ENCODE measurements at places on chromosomes 5 and 9.

DNA sequence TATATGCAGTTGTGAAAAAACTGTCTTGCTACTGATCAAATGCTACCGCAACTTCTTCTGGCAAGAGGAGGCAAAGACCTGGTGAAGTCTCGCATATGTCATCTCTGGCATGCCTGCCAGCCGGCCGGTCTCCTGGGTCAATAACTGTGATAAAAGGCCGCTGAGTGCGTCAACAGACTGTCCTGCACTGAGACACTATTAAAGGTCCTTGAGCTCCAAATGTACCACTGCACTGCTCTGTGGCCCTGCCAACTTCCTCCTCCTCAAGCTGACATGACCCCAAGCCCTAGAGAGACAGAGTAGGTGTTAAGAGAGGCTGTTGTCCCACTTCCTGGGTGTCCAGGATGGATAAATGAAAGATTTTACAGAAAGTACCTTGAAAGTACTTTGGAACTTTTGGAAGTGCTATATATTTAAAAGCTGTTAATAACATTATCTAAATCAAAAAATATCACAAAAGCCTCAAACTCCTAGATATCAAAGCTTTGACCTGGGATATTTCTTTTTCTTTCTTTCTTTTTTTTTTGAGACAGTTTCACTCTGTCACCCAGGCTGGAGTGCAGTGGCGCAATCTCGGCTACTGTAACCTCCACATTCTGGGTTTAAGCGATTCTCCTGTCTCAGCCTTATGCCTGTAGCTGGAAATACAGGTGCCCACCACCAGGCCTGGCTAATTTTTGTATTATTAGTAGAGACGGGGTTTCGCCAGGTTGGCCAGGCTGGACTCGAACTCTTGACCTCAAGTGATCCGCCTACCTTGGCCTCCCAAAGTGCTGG lies 31.5 kb downstream of the RAPGEF1 start:
- DNase-seq = no peak

DNA sequence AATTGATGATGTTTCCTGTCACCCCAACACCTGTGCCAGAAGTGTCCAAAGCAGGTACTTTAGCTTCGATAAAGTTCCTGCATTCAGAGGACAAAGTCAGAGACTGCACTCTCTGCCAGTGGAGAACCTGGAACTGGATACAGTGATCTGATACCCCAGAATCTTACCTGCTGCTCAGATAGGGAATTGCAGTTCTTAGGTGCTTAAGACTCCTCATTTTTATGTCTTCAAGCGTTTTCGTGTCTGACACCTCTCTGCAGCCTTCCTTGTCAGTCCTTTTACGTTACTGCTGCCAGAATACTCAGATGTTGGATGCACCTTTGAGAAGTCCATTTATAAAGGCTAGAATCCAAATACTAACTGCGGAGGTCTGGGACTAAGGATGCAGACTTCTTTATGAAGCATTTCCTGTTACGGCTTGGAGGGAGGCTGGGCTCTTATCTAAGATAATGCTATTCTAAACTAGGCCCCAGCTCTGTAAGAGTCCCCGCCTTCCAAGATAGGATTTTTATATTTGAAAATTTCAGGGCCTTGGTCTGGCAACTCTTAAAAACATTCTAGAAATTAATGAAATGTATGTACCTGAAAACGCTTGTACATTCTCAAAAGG lies 1.9 kb downstream of the ISOC1 start:
- no peak for DNase-seq

DNA sequence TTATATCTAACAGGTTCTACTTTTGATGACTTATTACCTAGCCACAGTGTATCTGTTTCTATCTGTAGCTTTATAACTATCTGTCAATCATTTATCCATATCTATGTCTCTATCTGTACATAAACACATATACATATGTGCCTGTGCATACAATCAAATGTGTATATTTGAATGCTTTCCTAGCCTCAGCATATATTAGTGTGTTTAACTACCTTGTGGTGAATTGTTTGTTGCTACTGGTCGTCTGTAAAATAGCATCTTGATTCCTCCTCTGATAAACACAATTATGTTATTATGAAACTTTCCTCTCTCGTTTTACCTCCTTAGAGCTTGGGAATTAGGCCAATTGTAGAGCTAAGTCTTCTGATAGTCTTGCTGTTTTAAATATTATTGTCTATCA lies 44.4 kb downstream of the PARP8 start:
- DNase-seq = no peak

DNA sequence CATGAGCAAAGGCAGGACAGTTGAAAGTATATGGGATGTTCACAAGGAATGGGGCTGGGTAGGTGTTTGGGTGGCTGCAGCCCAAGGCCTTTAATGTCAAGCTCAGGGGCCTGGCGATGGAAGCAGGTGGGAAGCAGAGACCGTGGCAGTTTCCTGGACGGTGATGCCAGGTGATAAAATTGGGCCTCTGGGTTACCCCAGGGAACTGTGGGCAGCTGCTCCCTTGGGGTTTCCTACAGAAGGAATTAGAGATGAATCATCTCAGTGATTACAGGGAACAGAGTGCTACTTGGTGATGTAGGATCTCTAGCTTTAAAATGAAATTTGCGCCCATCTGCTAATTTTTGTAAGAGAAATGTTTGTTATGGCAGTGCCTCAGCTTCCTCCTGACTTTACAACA lies 39.2 kb downstream of the TSTD2 start:
- DNase-seq = peak; percentile 26

DNA sequence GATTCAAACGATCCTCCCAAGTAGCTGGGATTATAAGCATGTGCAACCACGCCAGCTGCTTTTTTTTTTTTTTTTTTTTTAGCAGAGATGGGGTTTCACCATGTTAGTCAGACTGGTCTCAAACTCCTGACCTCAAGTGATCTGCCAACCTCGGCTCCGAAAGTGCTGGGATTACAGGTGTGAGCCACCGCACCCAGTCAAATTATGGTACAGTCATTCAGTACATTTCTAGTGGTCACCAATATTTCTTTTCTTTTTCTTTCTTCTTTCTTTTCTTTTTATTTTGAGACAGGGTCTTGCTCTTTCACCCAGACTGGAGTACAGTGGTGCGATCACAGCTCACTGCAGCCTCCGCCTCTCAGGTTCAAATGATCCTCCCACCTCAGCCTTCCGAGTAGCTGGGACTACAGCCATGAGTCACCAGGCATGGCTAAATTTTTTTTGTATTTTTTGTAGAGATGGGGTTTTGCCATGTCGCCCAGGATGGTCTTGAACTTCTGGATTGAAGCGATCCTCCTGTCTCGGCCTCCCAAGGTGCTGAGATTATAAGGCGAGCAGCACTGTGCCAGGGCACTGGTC lies 25.4 kb upstream of the DCP2 start:
- DNase-seq = no peak

GRCh38 chr5:173809014-173809413 lies 79.1 kb upstream of the CPEB4 start:
- DNase-seq = no peak

DNA sequence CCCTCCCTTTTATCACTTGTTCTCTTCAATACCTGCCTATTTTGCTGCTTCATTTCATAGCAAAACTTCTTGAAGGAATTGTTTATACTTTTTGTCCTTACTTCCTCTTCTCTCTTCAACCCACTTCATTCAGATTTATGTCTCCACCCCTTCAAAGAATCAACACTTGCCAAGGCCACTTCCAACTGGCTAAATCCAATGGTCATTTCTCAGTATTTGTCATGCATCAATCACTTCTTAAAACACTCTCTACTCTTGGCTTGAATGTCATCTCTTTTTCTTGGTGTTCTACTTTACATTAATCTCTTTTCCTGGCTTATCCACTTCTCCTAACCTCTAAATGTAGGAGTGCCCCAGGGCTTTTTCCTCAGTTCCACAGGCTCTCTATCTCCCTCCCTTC lies 8.3 kb upstream of the FCHO2 start:
- DNase-seq = no peak

DNA sequence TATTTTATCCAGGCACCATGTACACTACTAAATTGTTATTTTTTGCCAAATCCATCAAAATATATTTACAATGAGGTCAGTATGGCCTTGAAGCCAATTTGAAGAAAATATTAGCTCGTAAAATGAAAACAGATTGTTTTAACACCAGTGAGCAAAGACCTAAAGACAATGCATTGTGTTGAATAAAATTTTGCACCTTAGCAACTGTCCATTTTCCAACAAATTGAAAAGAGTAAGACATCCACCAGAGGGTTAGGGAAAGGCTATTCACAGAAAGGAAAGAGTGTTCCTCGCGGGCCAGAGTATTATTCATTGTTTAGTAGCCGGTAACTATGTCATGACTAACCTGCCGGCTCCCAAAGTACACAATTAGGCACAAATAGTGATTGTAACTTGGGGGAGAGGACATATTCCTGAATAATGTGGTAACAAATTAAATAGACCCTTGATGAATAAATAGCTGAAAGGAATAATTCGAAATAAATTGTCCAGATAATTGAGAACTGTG lies 213.3 kb downstream of the DNAH5 start:
- DNase-seq = no peak

- no peak for DNase-seq
Measured at GRCh38 chr9:136620441-136621018, 42.2 kb upstream of the EGFL7 start.

- peak; percentile 87 for DNase-seq
Measured at GRCh38 chr5:159094745-159095144, 5.0 kb downstream of the EBF1 start.

GRCh38 chr5:160245506-160246086 lies 16.3 kb downstream of the FABP6 start:
- no peak for DNase-seq

DNA sequence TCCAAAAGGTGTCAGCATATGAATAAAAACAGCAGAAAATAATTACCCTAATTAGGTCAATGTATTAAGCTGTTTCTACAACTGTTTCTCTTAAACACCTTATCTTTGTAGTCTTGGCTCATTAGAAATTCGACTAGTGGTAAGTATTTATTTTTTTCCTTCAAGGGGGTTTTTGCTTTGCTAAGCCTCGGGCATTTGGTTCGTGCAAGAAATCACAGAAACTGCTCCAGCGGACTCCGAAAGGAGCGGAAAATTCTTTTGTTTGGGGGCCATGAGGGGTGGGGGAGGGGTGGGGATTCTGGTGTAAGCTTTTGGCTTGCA lies 757 bp downstream of the ZBED3 start:
- DNase-seq = no peak

DNA sequence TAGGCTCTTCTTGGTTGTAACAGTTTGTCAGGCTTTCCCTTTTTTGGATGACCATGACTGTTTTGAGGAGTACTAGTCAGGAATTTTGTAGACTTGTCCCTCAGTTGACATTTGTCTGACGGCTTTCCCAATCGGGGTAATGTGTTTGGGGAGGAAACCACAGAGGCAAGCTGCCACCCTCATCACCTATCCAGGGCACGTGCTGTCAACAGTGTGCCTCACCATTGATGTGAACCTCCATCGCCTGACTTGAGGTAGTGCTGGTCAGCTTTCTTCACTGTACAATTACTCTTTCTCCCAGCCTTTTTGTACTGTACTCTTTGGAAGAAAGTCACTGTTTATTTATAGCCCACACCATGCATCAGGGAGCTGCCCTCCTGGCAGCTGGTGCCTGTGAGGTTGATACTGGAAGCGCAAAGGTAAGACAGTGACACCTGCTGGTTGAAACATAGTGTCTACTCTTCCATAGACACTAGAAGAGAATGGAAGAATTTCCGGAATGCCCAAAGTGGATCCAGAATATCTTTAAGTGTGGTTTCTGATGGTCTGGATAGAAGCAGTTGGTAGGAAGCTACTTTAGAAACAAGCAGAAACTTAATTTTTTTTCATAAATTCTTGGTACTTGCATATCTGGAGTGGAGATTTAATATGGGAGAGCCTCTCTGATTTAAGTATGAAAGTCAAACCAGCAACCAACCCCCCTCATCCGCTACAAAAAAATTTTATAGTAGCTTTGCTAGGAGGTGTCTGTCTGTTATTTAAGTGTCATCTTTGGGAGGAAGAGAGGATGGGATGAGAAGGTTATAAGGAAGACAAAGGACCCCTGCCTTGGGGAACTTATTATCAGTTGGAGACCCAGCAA lies 69.3 kb downstream of the SNX30 start:
- DNase-seq = peak; percentile 83

DNA sequence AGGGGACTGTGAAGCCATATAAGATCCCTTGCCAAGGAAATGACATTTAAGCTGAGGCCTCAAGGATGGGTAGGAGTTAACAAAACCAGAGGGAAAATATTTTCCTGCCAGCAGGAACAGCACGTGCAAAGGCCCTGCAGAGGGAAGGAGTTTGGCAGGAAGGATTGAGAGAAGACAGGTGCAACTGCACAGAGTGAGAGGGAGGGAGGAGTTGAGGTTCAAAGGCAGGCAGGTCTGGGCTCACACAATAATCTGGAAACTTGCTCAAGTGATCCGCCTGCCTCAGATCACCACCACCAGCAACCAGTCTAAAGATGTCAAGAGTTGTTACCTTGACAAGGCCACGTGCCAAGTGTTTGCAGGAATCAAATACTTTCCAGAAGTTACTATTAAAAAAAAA lies 31.1 kb upstream of the PWWP2A start:
- no peak for DNase-seq

GRCh38 chr5:43046474-43046873 lies 6.4 kb upstream of the ANXA2R start:
- DNase-seq = no peak

DNA sequence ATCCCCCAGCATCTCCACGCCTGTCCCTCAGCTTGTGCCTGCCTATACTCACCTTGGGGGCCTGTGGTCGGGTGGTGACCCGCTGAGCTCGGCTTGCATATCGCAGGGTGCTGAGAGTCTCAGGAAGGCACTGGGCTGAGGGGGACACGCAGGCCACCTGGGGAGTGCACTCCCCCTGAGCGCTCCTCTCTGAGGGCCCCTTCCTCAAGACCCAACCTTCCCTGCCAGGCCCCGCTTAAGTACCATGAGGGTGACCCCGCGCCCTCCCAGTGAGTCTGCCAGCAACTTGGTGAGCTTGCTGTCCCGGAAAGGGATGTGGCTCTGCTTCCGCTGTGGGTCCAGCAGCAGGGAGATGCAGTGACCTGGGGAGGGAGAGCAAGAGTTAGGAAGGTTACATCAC lies 4.1 kb downstream of the KIF12 start:
- no peak for DNase-seq

GRCh38 chr9:110541950-110542349 lies 37.6 kb downstream of the SVEP1 start:
- no peak for DNase-seq

DNA sequence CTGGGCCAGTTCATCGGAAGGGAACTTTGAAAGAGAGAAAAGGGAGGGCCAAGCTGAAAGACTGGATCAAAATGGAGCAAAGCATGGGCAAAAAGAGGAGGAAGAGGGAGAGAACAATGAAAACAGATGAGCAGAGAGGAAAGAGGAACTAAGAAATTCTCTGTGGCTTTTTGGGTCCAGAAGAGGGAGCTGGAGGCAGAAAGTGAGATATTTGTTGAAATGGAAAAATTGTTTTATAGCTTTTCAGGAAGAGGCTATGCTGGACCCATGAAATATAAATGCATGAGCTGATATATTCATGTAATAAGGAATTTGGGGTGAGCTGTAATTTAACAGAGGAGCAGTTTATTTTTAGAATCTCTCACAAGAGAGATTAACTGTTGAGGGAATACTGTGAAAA lies 457.3 kb downstream of the DMAC1 start:
- DNase-seq = no peak

DNA sequence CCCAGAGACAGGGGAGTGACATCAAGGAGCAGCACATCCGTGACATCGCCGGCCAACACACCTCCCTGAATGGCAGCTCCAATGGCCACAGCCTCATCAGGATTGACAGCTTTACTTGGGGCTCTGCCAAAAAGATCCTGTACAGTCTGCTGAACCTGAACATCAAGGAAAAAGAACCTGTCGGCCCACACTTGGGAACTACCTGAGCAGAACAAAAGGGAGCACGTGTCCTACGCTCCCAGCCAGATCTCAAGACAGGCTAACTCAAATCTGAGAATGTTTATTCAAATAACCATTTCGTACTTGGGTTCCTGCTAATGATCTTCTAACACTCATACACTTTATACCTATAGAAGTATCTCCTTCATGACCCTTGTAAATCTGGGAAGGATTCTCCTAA lies 15.3 kb downstream of the HSPA9 start:
- no peak for DNase-seq
